ENCODE measurements at places on chromosomes 1 and 21.

- DNase-seq: no peak
Measured at GRCh38 chr1:58577654-58578030, 590 bp upstream of the TACSTD2 start.

DNA sequence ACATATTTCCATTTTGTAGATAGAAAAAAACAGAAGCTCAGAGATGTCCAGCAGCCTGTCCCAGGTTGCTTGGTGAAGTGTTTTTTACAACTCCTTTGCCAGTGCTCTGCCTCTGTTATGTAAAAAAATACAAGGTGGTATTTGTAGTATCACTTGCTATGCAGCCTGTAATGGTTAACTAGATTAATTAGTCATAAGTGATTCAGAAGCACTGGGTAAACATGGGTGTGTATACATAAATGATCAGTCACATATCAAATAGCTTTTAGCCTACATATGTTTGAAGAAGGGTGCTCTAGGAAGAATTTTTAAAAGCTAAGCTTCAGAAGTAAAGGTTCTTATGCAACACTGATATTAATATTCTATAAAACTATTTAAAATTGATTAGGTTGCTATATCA, 70.0 kb upstream of the MAGI3 start:
- no peak for DNase-seq

- no peak for DNase-seq
Measured at GRCh38 chr1:107570768-107571167, 394.2 kb downstream of the VAV3 start.

- DNase-seq: no peak
Measured at GRCh38 chr1:114150016-114150415, 3.7 kb downstream of the SYT6 start.

GRCh38 chr1:55129194-55129728, 85.9 kb downstream of the USP24 start:
- no peak for DNase-seq

DNA sequence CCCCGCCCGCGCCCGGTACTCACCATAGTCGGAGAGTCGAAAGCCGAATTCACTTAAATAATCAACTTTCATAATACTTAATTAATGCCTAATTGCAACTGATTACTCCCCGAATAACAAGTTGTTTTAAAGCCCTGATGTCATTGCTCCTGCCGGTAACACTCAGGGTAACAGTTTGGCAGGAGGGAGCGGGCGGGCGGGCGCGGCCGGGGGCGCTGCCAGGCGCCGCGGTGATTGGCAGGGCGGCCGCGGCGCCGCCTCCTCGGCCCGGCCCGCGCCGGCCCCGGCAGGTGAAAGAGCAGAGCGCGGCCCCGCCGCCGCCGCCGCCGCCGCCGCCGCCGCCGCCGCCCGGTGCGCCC, 102.2 kb downstream of the CASZ1 start:
- DNase-seq: no peak

- DNase-seq: no peak
Measured at GRCh38 chr1:172727275-172727857, 68.5 kb downstream of the FASLG start.
